ENCODE measurements at places on chromosomes 4 and X.

- no peak for DNase-seq
These were observed 100.3 kb downstream of the EMCN start for GRCh38 chr4:100417565-100417964.

- DNase-seq: peak; percentile 81
These were observed at the start of gene INPP4B for GRCh38 chr4:142846108-142846728. Gene INPP4B, minus strand, starts transcription at chr4:142846301.

GRCh38 chr4:181004056-181004455, 1239.1 kb upstream of the TENM3 start:
- no peak for DNase-seq

DNA sequence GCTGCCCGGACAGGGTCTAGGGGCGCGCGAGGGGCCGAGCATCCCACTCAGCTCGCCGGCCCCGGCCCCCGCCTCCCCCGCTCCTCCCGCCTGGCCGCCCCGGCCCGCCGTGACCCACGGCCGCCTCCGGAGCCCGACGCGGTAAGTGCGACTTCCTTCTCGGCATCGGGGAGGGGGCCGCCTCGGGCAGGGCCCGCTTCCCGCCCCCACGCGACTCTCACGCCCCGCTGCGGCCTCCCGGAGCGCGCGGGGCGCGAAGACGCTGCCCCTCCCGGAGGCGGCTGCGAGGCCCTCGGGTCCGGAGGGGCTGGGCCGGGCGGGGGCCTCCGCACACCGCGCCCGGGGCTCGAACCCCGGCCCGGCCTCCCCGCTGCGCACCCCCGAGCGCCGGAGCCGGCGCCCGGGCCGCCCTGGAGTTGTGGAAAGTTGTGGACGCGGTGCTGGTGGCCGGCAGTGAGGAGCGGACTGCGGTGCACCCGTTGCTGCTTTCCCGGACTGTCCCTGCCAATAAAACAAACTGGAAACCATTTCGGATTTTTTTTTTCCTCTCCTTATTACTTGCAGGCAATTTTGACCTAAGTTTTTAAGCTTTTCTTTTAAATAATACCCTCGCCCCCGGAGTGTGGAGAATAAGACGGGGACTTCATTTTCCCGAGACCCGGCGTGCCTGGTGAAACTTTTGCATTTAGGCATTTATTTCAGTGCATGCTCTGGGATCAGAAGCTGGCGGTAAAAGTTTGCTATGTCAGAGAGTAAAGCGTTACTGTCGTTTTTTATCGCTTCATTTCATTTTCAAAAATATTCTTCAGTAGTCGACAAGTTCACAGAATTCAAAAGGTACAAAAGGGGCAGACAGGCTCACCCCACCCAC, 13.0 kb upstream of the TMEM156 start:
- DNase-seq: peak; percentile 66

DNA sequence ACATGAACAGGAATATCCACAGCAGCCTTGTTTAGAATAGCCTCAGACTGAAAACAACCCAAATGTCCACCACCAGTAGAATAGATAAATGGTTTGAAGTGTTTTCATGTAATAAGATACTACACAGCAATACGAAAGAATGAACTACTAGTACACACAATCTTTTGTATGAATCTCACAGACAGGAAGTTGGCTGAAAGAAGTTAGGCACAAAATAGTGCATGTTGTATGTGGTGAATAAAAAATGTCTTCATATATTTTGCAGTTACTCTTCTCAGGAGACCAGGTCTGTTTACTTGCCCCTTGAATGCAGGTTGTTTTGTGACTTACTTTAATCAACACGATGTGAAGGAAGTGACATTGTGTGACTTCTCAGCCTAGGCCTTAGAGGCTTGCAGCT, 75.9 kb upstream of the LEF1 start:
- DNase-seq: no peak

DNA sequence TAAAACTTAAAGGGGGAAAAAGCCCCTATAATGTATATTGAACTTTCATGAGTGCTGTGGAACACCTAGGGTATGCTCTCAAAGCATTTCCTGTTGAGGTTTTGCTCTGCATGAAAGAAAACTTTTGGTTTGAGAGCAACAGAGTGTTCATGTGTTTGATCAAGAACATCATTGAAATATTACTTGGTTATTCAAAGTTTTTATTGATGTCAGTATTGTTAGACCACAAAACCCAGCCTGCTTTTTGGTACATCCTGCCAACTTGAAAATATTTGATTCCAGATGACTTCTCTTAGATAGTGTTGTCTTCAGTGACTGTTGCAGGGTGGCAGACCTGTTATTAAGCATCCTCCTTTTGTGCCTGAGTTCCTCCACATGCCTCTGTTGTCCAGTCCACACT, 68.0 kb downstream of the N4BP2 start:
- peak; percentile 37 for DNase-seq

- DNase-seq: no peak
These were observed 555 bp downstream of the CFI start for GRCh38 chr4:109801099-109801789.

GRCh38 chr4:24657768-24658617, 73.6 kb upstream of the DHX15 start:
- DNase-seq: peak; percentile 38

GRCh38 chr4:24805067-24805466, 9.7 kb downstream of the SOD3 start:
- DNase-seq: no peak

DNA sequence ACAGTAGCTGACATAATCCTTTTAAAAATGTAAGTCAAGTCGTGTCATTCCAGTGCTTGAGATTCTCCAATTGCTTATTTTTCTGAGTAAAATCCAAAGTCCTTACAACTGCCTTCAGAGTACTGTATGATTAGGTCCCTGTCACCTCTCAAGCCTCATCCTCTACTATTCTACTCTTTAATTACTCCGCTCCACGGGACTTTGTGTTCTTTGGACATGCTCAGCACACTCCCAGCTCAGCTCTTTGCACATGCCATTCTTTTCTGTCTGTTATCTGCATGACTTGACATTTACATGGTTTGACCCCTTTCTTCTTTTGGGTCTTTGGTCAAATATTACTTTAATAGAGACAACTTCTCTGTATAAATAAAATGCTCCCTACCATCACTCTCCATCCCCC, 15.1 kb downstream of the FAM47E start:
- no peak for DNase-seq

Measured in activated naive CD4-positive, alpha-beta T cell treated with anti-CD3 and anti-CD28 coated beads, Interleukin-2, amount 10 ng/mL, durations not matched to agents 7 days and 5 days (primary cell).